ENCODE measurements at places on chromosomes 1 and 21.

- DNase-seq: no peak
Measured at GRCh38 chr1:192867180-192867579, 58.3 kb downstream of the RGS2 start.

- DNase-seq: no peak
Measured at GRCh38 chr1:116861137-116861536, 48.6 kb upstream of the PTGFRN start.

GRCh38 chr1:112894010-112894292 is 62.0 kb downstream of the SLC16A1 start:
- DNase-seq: no peak

DNA sequence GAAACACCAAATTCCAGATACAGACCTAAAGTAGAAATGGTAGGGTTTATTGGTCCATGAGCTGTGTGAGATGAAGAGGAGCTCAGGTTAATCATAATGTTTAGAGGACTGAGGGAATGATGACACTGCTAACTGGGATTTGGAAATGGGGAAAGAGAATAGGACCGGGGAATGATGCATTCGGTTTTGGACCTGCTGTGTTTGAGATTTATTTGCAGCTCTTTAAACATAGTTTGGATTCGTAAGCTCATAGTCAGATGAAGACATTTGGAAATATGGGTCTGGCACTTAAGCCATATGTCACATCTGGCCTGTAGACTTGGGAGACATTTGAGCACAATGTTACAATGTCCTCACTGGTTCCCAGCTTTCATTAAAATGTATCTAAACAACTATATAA is 127.9 kb upstream of the DUSP10 start:
- no peak for DNase-seq

- DNase-seq: no peak
Measured at GRCh38 chr1:90835661-90836344, 118.7 kb upstream of the BARHL2 start.

GRCh38 chr1:219798283-219799030 is 129.9 kb downstream of the SLC30A10 start:
- no peak for DNase-seq

DNA sequence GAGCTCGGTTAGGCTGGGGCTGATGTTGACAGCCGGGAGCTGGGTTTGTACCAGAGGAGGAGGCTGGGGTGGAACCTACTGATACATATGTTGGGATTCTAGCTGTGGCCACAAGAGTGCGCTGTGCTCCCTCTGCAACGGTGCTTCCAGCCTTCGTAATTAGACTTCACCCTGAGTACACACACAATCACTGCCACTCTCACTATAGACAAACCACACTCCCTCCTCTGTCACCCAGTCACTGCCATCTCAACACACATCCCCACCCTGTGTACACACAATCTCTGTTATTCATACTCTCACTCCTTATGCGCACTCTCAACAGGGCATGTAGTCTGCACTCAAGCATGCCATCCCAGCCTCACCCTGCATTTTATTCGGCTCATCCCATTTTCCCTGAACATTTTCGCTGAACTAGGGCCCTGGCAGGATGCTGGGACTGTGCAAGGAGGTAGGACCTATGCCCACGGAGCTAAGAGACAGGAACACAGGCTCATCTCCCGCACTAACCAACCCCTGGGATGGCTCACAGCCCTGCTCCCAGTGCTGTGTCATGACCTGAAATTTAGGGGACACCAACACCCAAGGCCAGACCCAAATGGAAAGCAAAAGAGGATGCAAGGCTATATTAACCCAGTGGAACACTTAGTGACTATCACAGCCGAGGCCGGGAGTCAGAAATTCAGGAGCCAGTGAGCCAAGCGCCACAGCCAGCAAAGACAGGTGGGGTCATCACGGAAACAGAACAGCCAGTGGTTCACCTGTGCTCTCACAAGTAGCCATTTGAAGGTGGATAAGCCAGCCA is 5.7 kb downstream of the GJB3 start:
- peak; percentile 44 for DNase-seq

GRCh38 chr1:44024903-44025525 is 6.2 kb downstream of the SLC6A9 start:
- no peak for DNase-seq

DNA sequence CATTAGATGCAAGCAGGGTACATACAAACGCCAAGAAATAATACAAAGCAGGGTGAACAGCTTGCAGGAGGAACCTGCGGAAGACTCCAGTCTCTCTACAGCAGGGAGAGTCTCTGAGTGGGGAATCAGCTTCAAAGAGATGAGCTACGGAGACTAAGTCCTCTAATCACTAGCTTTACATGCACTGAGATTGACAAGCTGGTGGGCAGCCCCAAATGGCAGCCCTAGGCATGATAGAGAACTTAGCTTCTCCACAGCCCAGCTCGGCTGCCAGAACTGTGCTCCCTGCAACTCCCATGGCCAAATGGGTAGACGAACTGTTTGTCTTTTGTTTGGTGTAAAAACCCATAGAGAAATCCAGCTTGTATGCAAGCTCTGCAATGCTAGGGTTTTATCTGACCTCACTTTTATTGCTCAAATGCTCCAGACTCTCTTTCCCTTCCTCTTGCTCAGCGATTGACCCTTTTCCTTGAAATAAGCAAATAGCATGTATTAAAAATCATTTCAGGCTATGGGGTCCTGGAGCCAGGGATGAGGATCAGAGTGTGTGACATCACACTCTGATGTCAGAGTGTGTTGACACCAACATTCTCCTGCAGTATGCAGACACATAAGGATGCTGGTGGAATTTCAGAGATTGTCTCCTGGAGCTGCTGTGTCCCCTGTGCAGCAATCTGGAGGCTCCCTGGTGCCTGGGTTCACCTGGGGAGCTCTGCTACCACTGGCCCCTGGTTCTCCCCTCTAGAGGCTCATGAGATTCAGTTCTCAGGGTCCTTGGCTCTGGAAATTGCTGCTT is 238.5 kb downstream of the TTLL7 start:
- DNase-seq: no peak

GRCh38 chr1:201904579-201904978 is 15.9 kb downstream of the SHISA4 start:
- peak; percentile 70 for DNase-seq

DNA sequence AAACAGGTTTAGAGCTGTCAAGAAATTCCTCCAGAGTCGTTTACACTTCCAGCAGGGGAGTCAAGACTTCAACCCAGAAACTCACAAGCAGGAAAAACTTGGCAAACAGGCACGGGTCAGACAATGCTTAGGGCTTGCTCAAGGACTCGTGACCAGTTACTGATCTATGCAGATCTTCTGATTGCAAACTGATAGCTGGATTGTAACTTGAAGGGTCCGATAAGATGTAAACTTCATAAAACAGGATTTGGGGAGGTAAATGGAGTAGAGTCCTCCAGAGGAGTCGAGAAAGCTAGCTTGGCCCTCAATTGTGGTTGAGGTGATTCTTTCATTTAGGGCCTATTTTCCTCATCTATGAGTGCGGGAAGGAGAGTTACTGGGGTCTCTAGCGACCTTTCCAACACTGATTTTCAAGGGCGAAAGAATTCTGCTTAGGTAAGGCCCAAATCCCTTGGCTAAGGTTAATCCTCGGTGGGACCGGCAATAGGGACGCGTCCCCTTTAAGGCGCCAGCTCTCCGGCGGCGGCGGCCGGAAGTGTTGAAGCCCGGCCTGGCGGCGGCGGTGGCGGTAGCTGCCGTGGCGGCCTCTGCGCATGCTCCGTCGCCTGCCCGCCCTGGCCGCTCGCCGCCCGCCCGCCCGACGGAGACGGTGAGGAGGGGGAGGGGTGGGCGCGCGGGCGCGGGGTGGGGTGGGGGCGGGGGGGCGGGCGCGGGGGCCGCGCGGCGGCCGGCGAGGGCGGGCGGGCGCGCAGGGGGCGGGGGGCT is at the start of gene GMEB1:
TSS of gene GMEB1 (plus strand) at position 594 of the 765 bp plus-strand sequence. CDS start 14,829 bp downstream, outside the sequence.
- DNase-seq: peak; percentile 46

DNA sequence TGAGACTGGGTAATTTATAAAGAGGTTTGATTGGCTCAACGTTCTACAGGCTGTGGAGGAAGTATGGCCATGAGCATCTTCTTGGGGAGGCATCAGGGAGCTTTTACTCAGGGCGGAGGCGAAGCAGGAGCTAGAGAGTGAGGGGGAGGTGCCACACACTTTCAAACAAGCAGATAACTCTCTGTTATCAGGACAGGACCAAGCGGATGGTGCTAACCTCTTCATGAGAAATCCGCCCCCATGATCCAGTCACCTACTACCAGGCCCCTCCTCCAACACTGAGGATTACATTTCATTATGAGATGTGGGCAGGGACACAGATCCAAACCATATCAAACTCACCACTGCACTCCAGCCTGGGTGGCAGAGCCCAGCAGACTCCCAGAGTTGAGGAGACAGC is 11.5 kb upstream of the LRRC47 start:
- no peak for DNase-seq

- no peak for DNase-seq
Measured at GRCh38 chr1:53272349-53272748, 34.0 kb upstream of the MAGOH start.

GRCh38 chr1:229325401-229325800 is 17.4 kb downstream of the CCSAP start:
- DNase-seq: no peak

Data from HFF-Myc (cell line).